ENCODE measurements at places on chromosomes 2 and 18.

DNA sequence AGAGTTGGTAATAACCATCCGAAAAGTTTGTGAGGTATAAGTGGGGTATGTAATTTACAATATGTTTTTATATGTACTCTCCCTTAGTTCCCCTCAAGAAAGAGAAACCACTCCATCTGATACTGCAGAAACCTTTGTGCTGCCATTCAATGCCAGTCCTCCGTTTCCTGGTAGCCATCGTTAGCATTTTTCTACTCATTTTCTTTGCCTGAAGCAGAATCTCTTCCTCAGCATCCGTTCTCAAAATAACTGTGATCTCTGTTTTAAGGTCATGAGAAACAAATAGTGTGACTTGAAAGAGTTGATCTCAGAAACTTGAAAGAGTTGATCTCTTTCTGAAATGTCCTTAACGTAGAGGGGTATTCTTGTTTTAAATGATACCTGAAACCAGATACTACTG, 996 bp downstream of the PTCD3 start:
- DNase-seq, result no peak

- DNase-seq, result peak; percentile 18
Observed at GRCh38 chr2:215505044-215505786, 69.3 kb upstream of the FN1 start.

- peak; percentile 23 for DNase-seq
Observed at GRCh38 chr2:62074233-62074632, 121.7 kb upstream of the B3GNT2 start.

DNA sequence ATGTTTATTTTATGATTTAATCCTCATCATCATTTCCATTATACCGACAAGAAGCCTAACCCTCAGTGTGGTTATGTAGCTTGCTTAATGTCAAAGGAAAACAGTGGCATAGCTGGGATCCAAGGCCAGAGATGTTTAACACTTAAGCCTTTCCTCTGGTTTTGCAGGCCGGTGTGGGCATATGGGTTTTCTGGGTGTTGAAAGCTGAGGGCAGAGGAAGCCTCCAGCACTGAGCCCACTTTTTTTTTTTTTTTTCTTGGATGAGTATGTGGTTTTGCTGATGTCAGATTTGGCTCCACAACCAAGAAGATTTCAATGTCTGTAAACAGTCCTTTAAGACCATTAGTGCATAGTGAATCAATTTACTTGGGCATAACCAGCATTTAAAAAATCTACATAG, 41.3 kb downstream of the LHCGR start:
- no peak for DNase-seq

DNA sequence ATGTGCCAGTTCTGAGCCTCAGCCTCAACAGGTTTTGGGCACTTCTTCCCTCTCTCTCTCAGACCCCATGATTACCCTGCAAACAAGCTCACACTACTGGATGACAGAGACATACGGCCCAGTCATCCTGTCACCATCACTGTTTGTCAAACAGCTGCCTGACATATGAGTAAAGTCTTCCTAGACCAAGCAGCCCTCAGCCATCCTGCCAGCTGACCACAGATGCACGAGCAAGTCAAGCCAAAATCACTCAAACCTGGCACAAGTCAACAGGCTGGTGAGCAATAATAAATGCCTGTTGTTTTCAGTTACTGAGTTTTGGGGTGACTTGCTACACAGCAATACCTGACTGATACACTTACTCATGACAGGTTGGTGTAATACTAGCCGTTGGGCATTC, 75.5 kb upstream of the KLF7 start:
- DNase-seq, result peak; percentile 46

DNA sequence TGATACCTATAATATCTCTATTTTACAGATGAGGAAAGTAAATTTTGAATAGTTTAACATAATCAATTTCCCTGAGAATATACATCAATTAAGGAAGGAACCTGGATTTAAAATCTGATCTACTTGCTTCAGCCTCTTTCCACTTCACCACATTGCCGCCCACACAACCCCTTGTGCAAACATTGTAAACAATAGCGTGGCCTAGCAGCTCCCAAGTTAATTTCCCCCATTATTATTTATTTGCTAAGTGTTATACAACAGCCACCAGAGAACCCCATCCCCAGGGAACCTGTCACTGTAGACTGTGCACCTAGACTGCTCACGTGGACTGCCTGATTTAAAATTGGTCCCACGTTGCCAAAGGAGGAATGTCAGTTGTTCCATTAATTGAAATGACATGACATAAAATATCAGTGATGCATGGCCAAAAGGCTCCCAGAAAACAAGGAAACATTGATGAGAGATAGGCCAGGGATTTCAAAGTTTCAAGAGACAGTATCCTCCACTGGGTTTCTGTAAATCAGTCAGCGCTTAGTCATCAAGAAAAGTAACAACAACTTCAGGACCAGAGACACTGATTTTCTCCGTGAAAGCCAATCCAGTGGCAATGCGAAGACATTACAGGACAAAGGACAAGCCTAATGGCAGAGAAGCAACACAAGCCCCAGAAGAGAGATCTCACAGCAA, 41.3 kb downstream of the SCG2 start:
- peak; percentile 46 for DNase-seq

GRCh38 chr18:74453016-74453566, 4.0 kb downstream of the DIPK1C start:
- DNase-seq, result no peak

GRCh38 chr2:138023298-138023697, 59.0 kb downstream of the HNMT start:
- no peak for DNase-seq

DNA sequence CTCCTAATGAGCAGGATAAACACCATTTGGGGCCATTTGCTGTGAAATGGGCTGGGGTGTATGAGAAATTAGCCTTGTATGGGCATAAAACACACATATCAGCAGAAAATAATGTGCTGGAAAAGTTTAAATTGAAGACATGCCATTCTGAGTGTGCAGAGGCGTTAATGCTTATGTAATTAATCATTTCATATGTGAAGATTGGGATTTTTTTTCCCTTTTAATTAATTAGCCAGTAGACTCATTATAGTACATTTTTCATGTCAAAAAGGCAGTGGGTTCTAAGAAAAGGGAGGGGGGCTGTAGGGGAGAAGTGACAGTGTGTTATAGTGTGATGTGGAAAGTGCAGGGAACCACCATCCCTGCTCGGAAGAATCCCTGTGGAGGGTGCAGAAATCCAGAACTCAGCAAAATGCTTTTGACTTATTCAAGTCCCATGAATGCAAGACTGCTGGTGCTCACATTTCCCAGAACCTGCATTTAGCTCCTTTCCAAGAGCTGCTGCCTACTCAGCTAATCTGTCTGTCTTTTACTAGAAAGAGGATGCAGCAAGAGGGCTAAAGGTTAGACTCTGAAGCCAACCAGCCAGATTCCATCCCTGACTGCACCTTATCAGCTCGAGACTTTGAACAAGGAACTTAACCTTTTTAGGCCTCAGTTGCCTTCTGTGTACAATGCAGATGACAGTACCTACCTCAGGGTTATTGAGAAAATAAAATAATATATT, 11.6 kb upstream of the COX7A2L start:
- no peak for DNase-seq

- DNase-seq, result no peak
Observed at GRCh38 chr2:33531549-33532059, 55.2 kb downstream of the RASGRP3 start.

DNA sequence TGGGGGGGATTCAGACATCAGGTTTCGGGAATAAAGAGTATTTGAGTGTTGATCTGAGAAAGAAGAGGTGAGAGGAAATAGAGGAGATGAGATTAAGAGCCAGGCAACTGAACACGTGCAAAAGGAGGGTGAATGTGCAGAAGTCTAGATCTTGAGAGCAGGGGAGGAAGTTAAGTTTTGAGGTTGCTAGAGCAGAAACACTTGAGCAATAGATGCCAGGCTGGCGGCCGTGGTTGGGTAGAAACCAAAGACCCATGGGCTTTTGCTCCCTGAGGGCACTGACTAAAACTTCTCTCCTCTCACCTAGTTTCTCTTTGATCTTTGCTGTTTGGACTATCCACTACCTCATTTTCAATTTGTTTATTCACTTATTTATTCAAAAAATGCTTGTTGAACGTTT, 116.0 kb downstream of the CDC42EP3 start:
- peak; percentile 52 for DNase-seq

- no peak for DNase-seq
Observed at GRCh38 chr2:11762799-11763461, 16.5 kb downstream of the LPIN1 start.

DNA sequence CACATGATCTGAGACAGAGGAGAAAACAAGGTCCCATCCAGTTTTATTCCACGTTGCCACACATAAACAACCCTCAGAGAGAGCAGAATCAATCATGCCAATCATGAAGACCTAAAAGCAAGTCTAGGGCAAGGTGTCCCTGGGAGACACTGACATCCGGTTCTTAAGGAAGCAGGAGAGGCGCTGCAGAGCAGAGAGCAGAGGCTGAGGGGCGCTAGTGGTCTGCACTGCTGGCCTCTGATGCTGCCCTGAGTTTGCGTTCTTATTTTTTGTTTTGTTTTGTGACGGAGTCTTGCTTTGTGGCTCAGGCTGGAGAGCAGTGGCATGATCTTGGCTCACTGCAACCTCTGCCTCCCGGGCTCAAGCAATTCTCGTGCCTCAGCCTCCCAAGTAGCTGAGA, 83.3 kb downstream of the SMIM21 start:
- DNase-seq, result no peak

- DNase-seq, result peak; percentile 62
Observed at GRCh38 chr2:176814740-176815367, 397.7 kb upstream of the HNRNPA3 start.

- DNase-seq, result no peak
Observed at GRCh38 chr2:20600756-20601325, 50.1 kb downstream of the HS1BP3 start.

GRCh38 chr2:165435611-165436010, 33.9 kb upstream of the CSRNP3 start:
- no peak for DNase-seq

DNA sequence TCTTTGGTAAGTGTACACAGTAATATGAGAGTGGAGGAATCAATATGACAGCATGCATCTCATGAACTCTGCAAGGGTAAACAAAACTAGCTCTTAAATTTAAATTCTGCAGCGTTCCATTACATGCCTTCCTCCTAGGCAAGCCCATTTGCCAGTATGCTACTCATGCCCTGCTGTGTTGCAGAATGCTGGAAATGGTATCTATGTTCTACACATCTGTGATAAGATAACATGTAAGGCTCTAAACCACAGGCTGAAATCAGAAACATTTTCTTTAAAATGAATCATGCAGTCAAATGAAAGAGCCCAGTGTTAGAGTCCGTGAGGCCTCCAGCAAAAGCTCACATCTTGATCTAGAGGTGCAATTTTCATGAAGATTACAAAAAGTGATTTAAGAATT, 112.8 kb upstream of the FN1 start:
- no peak for DNase-seq

DNA sequence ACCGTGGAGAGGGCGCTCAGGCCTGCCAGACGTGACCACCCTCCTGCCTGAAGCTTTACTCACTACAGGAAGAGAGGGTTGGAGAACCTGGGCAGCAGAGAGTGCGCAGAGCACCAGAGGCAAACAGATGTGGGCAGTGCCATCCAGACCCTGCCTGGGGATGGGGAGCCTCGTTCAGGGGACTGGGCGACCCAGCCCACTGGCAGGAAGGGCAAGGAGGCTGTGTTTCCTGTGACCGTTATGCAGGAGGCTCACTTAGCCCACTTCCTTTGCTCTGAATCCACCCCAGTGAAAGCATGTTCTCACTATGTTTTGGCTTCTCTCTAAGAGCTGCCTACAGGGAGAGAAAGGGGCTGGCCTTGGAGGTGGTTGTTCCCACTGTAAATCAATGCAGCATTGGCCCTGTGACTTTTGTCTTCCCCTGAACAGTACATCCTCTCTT, 23.0 kb upstream of the ACKR3 start:
- no peak for DNase-seq

GRCh38 chr2:62306751-62307468, 111.0 kb downstream of the B3GNT2 start:
- peak; percentile 56 for DNase-seq

DNA sequence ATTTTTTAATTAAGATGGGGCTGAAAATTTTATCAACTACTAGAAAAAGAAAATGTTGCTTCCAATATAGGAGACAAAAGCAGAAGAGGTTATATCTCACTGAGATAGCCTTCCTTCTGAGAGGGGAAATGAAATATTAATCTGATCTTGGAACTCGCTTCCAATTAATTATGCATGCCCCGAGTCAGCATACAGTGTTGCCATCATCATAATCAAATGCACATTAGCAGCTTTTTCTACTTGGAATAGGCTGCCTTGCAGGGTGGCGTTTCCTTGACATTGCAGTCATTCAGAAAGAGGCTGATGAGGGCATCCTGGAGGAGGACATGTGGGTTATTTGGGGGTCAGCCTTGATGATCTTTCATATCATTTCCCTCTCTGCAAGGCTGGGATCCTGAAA, 18.4 kb upstream of the RPL37A start:
- DNase-seq, result no peak

DNA sequence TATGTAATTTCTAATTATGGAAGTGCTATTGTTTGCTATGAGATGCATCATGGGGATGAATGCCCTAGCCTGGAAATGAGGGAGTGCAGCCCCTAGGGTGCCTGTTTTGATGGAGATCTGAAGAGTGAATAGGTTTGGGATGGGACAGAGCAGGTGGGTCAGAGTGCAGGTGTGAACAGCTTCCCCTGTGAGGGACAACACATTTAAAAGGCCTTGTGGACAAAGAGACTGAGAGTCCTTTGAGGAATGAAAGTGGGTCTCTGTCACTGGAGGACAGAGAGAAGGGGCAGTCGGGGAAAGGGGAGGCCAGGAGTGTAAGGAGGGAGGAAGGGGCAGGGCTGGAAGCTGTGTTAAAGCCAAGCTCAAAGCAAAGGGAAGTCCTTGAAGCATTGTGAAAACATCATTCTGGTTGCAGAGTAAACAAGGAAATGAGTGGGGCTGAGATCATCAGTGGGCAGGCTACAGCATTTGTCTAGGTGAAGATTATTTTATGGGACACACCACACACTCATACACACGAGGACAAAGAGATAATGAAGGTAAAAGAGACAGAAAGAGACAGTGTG, 877.6 kb downstream of the SLC4A3 start:
- DNase-seq, result no peak

DNA sequence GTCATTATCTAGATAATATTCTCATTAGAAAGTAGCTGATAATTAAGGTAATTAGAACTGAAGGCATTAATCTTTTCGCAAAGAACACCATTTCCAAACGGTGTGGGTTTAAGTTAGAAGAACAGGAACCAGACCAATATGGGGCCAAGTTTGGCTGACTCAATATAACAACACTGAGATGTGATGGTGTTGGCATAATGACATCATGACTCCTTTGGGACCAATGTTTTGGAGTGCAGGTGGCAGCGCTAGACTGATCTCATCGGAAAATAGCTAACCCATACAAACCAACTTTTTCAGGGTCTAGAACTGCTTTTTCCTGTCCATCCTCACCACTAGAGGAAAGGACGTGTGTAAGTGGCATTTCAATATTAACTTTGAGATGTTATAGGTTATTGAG, 1171.7 kb upstream of the ZEB2 start:
- no peak for DNase-seq

Data from suppressor macrophage treated with lipopolysaccharide for 1 hour (primary cell).